ENCODE measurements at places on chromosomes 16 and 17.

DNA sequence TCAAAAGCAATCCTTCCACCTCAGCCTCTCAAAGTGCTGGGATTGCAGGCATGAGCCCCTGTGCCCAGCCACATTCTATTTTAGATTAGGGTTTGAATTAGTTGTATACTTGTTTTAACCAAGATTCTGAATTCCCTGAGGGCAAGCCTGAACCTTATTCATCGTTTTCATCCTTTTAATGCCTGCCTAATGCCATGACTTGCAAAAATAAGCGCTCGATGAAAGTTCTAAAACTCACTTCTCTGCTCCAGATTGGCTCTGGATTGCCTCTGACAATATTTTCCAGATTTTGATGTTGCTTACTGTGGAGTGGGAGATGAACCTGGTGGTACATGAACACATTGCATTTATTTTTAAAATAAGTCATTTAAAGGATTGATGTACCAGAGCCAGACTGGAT lies 90.9 kb upstream of the CACNG3 start:
- no peak for DNase-seq

GRCh38 chr16:5793556-5793955 lies 696.0 kb upstream of the EEF2KMT start:
- DNase-seq: no peak

GRCh38 chr17:33112763-33113162 lies 121.1 kb downstream of the SPACA3 start:
- DNase-seq: no peak

DNA sequence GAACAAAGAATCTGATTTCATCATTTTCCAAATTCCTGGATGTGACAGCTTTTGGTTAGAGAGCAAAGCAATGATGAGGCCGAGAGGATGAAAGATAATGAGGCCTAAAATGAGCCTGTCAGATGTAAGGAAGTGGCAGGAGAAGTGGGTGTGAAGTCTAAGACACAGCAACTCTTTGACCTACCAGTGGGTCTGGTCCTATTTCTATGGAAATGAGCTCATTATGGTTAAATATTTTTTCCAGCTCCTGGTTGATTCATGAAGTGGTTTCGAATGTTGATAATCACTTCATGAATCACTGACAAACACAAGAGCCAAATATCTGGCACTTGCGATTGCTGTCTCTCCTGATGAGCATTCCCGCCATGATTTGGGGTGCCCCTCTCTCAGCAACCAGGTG lies 273.3 kb upstream of the CDH5 start:
- no peak for DNase-seq

DNA sequence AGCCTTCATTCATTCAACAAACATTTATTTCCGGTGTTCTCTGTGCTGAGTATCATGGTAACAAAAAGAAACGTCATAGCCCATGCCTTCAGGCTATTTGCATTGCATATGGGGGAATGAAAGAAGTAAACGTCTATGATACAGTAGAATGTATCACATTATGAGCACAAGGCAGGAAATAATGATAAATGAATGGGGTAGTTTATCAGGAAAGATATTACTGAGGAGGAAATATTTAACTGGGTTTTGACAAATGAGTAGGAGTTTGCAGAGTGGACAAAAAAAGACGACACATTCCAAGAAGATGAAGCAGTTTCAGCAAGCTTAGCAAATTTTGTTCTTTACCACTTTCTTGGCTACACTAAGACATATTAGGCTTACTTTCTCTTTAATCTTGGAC lies 1.3 kb upstream of the KRTAP4-7 start:
- no peak for DNase-seq

- no peak for DNase-seq
Measured at GRCh38 chr16:79762217-79762616, 161.7 kb upstream of the MAF start.

GRCh38 chr17:75684924-75685323 lies 17.8 kb downstream of the SAP30BP start:
- no peak for DNase-seq

DNA sequence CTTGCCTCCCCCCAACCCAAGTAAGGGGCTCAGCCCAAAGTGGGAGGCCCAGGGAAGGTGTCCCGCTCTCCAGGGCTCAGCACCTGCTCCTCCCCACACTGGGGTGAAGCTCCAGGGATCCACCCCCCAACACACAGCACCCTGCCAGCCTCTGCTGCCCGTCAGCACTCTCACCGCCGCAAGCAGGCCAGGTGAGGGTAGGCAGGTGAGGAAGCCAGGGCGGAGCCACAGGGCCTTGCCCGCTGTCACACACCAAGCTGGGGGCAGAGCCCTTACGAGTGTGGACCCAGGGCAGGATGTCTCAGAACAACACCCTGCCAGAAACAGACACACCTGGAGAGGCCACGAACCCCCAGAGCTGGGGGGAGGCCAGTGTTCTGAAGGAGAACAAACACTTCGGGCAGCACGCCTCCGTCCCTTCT lies 19.5 kb downstream of the PLLP start:
- DNase-seq: no peak

DNA sequence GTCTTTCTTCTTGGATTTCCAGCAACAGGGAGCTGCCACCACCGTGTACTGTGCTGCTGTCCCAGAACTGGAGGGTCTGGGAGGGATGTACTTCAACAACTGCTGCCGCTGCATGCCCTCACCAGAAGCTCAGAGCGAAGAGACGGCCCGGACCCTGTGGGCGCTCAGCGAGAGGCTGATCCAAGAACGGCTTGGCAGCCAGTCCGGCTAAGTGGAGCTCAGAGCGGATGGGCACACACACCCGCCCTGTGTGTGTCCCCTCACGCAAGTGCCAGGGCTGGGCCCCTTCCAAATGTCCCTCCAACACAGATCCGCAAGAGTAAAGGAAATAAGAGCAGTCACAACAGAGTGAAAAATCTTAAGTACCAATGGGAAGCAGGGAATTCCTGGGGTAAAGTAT lies 389.0 kb downstream of the MAF start:
- no peak for DNase-seq

DNA sequence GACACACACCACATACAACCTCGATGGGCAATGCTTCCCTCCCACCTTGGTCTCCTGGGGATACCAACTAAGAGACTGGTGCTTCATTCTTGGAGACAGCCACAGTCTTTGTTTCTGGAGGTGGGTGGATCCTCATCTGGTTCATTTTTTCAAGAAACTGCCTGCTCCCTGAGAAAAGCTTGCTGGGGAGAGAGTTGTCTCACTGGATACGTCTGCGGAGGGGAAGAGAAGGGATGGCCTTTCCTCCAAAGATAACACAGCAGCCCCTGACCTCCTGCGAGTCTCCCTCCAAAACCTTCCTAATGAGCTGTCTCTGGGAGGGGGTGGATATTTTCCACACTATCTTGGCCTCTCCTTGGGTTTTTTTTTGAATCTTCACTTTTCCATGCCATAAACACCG lies 221.2 kb downstream of the SOX9 start:
- no peak for DNase-seq

DNA sequence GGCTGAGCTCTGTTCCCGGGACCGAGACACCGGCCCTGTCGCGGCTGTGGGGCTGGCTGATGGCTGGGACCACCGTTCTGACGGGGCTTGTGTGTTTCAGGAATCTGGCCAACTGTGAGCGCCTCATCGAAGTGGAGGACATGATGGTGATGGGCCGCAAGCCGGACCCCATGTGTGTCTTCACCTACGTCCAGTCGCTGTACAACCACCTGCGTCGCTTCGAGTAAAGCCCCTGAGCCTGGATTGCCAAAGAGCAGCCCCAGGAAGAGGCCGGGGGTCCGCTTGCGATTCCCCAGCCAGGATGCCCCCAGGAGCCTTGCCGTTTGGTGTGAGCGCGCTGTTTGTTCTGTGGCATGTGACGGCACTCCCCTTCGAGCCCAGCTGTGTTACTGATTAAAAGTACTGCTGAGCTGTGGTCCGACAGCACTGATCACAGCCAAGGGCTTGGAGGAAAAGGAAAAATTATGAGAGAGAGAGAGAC lies 23.0 kb downstream of the SMTNL2 start:
- DNase-seq: no peak

- no peak for DNase-seq
Measured at GRCh38 chr17:17150448-17150800, 55.7 kb downstream of the PLD6 start.

DNA sequence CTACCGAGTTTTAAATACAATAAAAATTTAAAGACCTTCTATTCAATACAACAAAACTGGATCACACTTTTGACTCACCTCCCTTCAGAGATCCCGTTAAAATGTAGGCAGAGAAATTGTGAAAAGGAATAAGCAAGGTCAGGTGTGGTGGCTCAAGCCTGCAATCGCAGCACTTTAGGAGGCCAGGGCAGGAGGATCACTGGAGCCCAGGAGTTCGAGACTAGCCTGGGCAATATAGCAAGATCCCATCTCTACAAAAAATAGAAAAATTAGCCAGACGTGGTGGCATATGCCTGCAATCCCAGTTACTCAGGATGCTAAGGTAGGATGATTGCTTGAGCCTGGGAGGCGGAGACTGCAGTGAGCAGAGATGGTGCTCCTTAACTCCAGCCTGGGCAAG lies 16.7 kb downstream of the CHST5 start:
- DNase-seq: no peak

- no peak for DNase-seq
Measured at GRCh38 chr17:32142857-32143526, 690 bp downstream of the RHOT1 start.

GRCh38 chr16:30844671-30845449 lies 49.0 kb downstream of the BCL7C start:
- peak; percentile 47 for DNase-seq

DNA sequence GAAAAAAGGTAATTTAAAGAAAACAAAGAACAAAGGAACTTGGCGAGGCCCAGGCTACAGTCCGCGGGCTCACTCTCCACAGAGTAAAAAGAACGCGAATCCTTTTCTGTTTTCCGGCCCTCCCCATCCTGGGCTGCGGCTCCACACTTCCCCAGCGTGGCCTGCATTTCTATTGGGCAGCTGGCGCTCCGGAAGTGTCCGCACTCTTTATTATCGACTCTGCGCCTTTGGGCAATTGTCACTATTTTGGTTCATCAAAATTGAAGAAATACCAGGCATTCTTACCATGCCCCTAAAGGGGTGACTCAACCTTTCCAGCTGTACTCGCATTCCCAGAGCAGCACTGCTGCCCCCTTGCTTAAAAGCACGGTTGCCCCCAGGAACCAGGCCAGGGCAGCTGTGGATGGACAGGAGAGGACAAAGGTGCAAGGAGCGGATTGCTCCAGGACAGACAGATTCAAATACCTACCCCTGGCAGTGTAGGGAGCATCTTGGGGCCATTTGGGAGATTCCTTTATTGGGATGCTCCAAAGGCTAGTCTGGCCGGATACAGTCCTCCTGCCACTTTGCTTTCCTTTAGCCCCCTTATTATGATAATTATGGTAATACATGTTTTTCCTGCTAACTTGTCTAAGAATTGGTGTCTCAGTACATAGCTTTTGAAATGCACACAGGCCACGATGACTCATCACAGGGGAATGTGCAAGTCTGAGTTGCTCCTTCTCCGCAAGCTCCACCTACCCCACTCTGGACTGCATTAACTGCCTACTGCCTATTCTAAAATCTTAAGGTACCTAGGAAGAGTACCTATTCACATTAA lies 985 bp upstream of the SLFN12 start:
- DNase-seq: peak; percentile 29

- DNase-seq: no peak
Measured at GRCh38 chr16:27851586-27851985, 211.9 kb downstream of the GSG1L start.

DNA sequence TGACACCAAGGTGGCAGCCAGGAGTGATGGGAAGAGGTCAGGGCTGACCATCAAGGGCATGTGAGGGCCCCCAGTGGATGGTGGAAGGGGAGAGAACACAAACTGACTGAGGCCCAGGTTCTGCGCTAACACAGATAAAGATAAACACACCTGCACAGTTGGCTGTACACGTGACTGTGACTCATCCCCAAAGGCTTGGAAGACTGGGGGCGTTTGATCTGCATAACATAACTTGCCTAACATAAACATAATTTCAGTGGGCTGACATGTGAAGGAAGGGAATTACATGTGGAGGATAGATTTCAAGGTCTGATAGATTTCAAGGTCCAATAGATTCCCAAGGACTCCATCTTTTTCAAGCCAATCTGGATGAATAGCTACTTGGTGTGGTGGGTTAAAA lies 100.9 kb upstream of the TNRC6C start:
- DNase-seq: no peak

GRCh38 chr16:82071421-82071820 lies 36.4 kb downstream of the HSD17B2 start:
- DNase-seq: no peak

DNA sequence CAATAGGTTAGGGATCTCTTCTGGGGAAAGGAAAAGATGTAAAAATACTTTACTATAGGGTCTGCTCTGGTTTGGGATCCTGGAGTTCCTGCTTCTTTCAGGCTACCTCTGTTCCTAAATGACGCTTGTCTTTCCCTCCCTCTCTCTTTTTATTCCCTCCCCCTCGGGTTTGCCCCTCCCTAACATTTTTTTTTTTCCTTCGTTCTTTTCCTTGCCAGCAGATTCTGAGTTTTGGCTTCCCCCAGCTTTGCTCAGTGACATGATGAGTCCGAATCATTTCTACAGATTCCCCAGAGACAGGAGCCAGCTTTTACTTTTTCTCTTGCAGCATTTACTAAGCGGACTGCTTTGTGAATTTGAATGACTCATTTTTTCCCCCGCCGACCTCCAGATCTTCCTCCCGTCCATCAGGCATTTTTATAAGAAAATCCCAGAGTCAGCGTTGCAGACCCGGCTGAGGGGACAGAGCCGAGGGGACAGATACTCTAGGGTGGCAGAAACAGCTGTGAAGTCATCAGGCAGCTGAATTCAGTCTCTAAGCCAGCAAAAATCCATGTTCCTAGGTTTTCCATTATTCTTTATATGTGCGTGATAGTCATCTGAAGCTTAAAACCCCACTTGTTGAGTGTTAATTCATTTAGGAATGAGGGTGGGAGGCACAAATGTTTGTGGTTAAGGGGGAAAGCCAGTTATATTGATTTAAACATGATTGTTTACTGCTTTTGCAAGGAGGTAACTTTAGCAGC lies at the start of gene TMEM100:
Gene TMEM100, minus strand, starts transcription at position 123 of the 746 bp plus-strand sequence. CDS start 1,794 bp downstream, outside the sequence.
- DNase-seq: no peak

- DNase-seq: no peak
Measured at GRCh38 chr17:65417406-65418221, 143.8 kb downstream of the AXIN2 start.
